Esophagus squamous epithelium (tissue), 5 donors: ENCODE measurements at places on chromosomes 7 and 10.

DNA sequence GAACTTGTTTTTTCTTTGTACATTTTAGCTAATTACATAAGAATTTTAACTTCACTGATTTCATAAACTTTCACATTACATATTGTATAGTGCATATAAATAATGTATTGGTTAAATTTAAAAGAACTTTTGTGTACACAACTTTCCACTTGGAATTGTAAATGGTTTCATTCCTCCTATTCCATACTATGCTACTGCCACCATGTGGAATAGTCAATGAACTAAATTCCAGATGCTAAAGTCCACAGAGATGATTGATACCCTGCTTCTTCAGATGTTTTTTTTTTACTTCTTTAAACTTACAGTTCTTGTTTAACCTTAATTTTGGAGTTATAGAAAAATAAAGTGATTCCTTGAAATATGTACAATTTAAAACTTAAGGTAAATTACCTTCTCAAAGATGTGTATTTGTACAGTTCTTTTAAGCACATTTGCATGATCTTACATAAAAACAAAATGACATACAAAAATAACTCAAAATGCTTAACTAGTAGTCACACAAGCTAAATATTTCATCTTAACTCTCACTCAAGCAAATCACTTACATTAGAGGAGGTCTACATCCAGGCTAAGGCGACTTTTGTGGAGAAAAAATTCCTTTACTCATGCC, 247.6 kb upstream of the HGF start:
- DNase-seq: no peak

DNA sequence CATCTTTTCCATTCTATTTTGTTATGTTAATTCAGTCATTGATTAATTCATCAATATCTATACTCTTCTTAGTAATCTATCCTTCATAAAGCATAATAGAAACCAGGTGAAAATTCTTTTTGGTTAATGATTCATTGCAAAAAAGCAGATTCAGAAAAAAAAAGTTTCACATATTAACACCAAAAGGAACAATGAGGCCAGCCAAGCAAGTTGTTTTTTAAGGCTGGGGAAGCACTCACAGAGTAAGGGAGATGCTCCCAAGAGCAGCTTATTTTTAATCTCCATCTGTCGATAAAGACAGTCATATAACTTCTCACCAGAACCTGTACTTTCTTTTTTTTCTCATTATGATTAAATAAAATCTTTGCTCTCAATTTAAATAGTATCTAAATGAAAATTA, 95.8 kb downstream of the CACNA2D1 start:
- DNase-seq: no peak

DNA sequence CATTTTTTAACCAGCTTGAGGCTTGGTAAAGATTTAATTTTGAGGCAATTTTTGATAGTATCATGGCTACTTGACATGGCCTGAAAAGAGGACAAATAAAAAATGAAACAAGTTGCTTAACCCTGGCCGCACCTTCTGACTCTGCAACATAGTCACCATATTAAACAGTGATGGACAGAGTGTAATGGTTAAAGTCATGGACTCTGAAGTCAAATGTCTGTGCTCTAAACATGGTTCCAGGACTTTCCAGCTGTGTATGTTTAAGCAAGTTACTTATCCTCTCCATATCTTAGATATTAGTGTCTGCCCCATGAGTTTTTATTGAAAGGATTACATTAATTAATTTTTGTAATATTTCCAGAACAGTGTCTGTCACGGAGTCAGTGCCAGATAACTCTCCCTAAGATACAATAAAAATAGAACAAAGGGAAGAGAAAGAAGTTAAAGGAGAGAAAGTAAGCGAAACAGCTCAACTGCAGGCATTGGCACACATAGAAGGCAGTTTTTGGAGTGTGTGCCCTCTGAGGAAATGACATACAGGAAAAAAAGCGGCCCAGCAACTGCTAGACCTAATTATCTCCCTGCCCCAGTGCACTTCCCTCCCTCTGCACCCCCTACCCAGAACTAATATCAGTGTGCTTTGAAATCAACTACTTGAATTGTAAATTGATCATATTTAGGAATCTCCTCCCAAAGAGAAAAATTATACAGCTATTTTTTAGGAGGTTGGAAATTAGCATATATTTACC, 65.3 kb downstream of the MACC1 start:
- DNase-seq: no peak

DNA sequence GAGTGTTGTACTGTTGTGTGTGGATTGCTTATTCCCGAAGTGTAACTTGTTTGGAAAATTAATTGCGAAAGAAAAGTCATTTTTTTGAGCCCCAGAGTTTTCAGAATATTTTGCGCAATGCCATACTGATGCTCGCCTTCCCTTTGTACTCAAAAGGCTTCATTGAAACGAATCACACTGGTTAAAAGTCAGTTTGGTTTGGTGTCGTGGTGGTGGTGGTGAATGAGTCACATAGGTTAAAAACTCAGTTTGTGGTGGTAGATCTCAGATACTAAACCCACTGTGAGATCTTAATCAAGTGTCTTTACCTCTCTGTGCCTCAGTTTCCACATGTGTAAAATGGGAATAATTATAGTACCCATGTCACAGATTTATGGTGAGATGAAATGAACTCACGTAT, 61.1 kb upstream of the IL6 start:
- DNase-seq: no peak

DNA sequence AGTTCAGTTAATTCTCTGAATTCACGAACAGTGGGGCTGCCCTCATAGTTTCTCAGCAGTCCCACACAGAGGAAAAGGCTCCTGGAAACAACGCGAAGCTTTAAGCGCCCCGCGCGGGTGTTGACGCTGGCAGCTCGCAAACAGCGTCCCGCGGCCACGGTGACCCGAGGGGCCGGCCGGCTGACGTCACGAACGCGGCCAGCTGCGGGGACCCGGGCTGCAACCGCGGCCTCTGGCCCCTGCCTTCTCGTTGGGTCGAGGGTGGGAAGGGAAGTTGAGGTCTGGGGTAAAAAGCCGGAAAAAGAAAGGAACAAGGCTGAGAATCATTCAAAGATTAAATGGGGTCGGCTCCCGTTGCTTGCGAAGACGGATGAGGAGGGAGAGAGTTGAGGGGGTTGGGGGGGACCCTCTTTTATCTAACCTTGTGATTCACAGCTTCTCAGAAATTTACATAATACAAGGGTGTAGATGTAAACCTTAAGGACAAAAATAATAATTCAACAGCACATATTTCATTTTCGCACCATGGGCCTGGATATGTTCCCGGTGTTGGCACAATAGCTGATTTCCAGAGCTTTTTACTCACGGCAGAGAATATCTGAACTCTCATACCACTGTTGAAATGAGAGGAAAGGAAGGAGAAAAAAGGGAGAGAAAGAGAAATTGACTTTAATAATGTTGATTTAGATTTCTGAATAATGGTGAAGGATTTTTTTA, 7.3 kb upstream of the FEZF1 start:
- DNase-seq: no peak

GRCh38 chr7:72260406-72260805, 151.7 kb downstream of the CALN1 start:
- no peak for DNase-seq

DNA sequence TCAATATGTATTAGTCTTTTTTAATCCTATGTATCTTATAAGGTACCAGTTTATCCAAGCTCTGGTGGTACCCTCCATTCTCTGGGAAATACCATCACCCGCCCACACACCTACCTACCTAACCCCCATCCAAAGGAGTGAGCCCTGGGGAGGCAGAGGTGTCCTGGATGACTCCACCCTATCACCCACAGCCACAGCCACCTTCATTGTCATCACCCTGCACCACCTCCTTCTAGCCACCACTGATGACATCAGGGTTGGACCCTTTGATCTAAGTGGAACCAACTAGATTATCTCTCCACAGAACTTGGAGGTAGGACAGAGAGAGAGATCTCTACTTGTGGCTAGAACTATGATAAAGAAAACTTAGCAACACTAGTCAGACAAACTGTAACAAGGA, 259.4 kb downstream of the PARD3 start:
- no peak for DNase-seq

DNA sequence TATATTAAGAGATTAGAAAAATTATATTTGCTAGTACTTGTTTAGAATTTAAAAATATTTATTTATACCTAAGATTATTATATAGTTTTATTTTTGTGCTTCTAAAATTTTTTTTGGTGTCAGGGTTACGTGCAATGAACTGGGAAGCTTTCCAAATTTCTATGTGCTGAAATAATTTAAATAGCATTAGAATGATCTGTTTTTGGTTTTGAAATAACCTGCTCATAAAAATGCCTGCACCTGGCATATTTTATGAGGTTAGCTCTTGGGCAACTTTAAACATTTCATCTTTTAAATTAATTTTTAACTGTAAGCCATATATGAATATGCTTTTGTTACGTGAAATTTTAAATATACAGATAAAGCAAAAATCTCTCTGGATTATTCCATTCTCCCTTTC, 482.5 kb downstream of the GLRX3 start:
- DNase-seq: no peak

GRCh38 chr10:133227256-133227655, 2.8 kb upstream of the UTF1 start:
- no peak for DNase-seq

GRCh38 chr10:79932841-79933379, 16.0 kb downstream of the SFTPD start:
- DNase-seq: no peak

- DNase-seq: no peak
These were observed 55.7 kb upstream of the CASD1 start for GRCh38 chr7:94453898-94454297.
